Activated gamma-delta T cell treated with Interleukin-2 at 50 U/mL for 16 hours (primary cell): ENCODE measurements at places on chromosomes 1 and 21.

GRCh38 chr1:184051138-184051484, 419 bp upstream of the TSEN15 start:
- DNase-seq, result no peak

- DNase-seq, result no peak
These were observed 141.2 kb upstream of the CD34 start for GRCh38 chr1:208052135-208052534.

DNA sequence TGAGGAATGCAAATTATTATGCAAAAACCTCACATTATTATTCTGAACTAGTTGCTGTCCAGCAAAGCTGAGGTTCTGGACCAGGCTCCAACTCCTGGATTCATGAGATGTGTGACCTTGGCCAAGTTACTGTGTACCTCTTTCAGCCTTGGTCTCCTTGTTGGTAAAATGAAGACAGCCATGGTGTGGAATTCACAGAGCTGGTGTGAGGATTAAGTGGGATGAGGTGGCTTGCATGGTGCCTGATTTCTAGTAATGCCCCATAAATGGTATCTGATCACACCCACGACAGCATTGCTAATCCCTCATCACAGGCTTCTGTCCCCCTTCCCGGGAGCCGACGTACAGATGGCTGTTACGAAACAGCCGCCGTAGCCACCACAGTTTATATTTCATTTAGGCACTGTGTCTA, 59.6 kb downstream of the PGBD5 start:
- DNase-seq, result no peak

- no peak for DNase-seq
These were observed 101.4 kb downstream of the PLXNA2 start for GRCh38 chr1:208142590-208143382.

DNA sequence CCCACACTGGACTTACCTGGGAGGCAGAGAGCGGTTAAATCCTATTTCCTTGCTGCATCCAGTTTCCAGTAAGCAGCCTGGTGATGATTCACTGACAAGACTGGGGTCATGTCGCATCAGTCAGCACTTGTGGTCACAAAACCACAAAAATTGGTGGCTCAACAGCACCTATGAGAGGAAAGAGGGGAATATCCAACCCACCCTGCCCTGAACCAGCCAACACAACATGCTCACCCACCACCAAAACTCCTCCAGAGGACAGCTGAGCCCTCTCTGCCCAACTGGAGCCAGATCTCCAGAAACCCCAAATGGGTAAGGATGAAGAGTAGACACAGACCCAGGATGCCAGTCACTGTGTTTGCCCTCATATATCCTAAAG, 64.0 kb downstream of the CD46 start:
- DNase-seq, result no peak

DNA sequence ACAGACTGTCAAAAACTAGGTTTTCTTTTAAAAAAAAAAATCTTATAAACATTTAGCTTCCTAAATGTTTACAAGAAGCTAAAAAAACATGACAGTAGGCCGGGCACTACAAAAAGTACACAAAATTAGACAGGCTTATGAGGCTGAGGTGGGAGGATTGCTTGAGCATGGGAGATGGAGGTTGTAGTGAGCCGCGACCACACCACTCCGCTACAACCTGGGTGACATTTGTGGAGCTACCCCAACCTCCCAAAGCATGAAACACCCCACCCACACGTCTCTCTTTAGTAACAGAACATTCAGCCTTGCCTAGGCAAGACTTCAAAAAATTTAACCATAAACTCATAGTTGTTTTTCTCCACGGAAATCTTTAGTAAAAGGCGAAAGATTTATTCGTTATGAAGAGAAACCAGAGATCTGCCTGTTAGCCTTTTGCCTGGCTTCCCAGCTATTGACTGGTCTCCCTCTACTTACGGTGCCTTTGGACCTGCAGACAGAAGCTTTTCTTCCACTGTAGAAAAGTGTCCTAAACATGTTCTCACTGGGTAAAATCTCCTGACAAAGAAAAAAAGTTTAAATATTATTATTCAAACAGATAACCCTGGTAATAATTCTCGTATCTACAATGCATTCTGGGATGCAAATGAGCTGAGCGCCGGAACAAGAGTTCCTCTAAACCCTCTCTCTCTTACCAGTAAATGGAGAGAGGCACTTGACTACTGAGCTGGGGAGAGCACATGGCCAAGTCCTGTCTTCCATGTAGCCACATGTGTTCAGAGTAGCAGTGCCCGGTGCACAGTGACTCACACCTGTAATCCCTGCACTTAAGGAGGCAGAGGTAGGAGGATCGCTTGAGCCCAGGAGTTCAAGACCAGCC, 9.2 kb downstream of the RNU5D-1 start:
- DNase-seq, result peak; percentile 50

DNA sequence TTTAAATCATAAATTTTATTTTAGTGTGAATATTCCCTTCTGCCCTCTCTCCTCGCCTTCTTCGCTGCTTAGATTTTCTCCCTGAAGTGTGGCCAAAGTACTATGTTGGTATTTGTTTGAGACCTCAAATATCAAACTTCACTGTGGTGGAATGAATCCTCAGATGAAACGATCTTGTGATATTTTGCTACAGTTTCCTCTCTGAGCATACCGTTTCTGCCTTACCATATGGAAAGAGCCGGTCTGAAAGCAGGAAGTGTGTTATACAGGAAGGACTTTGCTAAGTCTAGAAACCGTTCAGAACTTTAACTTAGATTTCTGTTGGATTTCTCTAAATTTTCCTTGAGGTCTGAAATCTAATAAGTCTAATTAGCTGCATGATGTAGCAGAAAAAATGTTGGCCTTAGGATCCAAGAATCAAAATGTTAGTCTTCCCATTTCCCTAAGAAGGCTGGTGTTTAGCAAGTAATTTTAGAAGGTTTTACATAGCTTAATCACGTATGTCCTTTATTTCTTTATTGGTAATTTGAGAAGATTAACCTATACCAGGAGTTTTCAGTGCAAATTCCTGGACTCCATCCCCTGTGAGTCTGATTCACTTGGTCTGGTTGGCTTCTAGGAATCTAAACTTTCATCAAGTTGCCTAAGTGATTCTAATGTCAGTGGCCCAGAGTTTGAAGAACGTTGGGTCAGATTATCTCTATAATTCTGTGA, 30.7 kb downstream of the SDCCAG8 start:
- no peak for DNase-seq

GRCh38 chr1:169708647-169709046, 2.8 kb downstream of the SELL start:
- no peak for DNase-seq

DNA sequence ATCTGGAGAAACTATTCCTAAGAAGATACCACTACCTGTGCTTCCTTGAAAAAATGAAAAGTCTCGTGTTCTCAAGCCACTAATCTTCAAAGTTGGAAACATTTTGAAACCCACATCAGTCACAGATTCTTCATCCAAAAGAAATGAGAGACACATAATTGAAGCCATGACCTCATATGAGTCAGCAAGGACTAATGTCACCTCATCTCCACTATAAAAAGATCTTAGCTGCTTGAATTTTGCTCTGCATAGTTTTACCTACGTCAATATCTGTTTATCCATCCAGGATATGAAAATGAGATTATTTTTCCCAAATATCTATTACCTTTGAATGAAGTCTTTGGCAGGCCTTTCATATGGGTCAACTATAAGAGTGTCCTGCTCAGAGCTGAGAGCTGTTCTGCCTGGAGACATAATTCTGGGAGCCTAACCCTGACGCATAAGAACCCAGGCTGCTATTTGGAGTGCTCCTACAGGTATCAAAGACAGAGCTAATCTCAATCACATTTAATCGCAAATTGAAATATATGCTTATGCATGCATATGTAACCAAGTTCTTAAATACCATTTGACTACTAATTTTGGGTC, 312.5 kb upstream of the PKN2 start:
- DNase-seq, result no peak

- no peak for DNase-seq
These were observed 233.5 kb downstream of the TRABD2B start for GRCh38 chr1:47763591-47764171.

DNA sequence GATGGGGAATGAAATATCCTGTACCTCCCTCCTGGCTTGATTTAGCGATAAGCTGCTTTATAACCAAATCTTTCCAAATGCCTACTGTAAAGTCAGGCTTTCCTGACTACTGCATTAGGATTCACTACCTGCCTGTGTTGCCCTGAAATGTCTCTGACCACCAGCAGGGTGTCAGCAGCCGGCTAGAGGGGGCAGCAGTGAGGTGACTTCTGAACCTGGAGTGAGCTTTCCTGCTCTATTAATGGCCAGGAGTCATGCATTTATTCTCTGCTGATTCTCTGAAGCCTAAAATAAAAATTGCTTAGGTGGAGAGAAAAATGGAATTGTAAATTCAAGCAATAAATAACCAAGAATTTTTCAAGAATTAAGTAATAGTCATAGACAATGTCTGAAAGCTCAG, 2.5 kb downstream of the BACE2 start:
- no peak for DNase-seq

GRCh38 chr1:145729666-145730436, 10.6 kb downstream of the CD160 start:
- no peak for DNase-seq

DNA sequence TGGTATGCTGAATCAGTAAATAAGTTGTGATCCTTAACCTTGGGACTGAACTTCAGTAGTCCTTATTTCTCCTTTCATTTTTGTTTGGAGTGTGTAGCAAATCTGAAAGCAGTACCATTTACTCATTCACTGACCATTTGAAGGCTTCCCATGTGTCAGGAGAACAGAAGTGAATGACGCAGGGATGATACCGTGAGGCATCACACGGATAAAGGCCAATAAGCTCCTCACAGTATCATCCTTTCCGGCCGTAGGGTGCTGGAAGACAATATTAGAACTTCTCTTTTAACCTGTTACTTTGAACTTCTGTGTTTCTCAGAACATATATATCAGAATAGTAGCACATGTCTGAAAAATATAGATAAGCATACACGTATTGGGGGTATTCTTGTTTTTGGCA, 21.3 kb downstream of the BACH1 start:
- DNase-seq, result no peak

GRCh38 chr1:78408192-78408591, 82.6 kb upstream of the PTGFR start:
- no peak for DNase-seq

- DNase-seq, result no peak
These were observed 41.9 kb upstream of the ANGPTL7 start for GRCh38 chr1:11147197-11147770.

DNA sequence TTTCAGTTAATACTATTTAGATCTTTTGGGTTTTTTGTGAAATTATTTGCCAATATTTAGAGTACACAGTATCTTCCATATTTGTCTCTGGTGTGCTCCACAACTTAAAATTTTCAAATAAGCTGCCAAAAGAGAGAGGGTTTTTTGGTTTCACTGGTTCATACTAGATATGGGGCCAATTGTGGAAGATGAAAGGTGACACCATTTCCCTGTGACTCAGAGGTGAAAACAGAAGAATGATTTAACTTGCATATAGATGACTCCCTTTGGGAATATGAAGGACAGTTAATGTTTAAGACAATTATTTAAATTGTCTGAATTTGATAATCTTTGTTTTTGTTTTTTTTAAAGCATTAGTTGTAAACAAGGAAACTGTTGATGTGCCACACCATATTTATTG, 37.5 kb downstream of the IVNS1ABP start:
- no peak for DNase-seq

- no peak for DNase-seq
These were observed 368.5 kb downstream of the HHAT start for GRCh38 chr1:210697185-210697584.

DNA sequence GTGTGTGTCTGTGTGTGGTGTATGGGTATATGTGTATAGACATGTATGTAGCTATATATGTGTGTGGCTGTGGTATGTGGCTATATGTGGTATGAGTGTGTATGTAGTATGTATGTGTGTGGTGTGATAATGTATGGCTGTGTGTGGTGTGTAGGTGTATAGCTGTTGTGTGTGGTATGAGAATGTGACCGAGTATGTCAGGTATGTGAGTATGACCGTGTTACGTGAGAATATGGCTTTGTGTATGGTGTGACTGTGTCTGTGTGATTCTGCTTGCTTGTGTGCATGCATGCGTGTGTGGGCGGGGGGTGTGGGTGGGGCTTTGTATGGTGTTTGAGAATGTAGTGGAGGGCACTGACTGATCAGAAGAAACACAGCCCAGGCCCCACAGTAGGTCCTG, 3.5 kb downstream of the ZNF691 start:
- no peak for DNase-seq

DNA sequence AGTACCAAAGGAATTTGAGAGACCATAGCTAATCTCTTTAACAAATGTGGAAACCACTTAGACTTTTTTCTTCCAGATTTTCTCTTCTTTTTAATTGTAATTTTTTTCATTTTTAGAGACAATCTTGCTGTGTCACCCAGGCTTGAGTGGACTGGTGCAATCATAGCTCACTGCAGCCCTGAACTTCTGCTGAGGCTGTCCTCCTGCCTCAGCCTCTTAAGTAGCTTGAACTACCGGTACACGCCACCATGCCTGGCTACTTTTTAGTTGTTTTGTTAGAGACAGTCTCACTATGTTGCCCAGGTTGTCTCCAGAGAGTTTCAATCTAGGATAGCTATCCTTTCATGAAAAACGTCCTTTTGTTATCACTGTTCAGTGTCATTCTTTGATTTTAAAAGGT, 15.0 kb downstream of the PRRC2C start:
- DNase-seq, result no peak

DNA sequence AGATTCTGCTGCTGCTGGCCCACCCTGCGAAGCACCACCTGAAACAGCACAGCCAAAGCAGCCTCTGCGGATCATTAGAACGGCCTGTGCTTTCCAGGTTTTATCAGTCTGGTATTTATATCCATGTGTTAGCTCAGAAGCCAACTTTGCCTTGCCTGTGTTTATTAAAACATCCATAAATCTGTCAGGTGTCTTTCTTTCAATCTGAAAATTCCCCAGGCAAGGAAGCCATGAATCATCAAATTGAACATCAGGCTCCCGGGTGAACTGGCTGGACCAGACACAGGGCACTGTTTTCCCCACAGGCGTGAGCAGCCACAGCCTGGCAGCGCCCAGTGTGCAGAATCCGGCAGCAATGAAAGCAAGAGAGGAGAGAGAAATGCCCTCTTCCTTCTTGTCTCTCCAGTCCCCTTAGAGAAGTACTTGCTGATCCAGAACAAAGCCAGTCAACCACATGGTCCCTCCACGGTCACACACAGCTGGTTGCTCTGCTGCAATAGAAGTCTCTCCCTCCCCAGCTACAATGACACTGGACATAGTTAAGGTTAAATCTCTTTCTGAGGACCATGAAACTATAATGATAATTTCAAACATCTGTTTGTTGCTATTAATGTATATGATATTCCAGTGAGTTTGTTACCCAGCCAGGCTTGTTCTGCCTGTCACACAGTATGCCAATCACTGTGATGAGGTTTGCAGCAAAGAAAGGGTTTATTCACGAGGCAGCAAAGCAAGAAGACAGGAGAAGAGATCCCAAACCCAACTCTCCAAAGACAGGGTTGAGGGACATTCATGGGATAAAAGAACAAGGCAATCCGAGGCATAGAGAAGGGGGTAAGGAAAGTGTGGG, 212.1 kb upstream of the FMN2 start:
- DNase-seq, result no peak
